HTR-8/SVneo (cell line): ENCODE measurements at places on chromosomes 2 and 18.

- no peak for DNase-seq
These were observed 33.4 kb upstream of the SKA1 start for GRCh38 chr18:50341443-50341842.

DNA sequence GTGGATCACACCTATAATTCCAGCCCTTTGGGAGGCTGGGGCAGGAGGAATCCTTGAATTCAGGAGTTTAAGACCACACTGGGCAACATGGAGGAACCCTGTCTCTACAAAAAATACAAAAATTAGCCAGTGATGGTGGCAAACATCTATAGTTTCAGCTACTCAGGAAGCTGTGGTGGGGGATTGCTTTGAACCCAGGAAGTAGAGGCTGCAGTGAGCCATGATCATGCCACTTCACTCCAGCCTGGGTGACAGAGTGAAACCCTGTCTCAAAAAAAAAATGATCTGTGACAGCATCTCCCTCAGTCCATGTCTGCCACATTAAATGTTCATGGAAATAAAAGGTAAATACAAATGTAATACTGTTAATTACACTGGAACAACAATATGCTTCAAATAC lies 121.4 kb upstream of the COL5A2 start:
- DNase-seq, result no peak

DNA sequence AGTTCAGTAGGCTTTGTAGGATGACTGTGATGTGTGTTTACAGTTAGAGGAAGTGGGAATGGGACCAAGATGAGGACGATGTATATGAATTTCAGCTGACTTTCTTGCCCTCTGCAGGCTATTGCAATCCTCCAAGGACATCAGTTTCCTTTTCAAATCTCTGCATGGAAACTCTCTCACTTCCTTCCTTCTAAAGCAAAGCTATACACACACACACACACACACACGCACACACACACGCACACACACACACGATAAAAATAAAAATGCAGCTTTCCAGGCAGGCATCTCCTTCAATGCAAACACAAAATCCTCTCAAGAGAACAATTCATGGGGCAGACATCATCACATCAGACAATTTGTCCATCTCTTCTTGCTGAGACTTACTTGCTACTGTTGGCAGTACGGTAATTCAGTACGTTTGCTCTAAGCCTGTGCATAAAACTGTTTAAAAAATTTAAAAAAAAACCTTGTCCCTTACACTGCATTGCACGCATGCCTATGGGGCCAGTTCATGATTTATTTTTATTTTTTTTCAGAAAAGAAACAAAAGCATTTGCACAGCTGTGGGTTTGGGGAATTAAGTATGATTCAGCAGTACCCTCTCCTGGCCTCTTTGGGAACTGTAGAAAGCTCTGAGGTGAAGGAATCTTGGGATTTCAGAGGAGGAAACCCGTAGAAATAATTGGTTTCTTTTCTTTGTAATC lies 27.1 kb upstream of the ICOS start:
- DNase-seq, result peak; percentile 51

DNA sequence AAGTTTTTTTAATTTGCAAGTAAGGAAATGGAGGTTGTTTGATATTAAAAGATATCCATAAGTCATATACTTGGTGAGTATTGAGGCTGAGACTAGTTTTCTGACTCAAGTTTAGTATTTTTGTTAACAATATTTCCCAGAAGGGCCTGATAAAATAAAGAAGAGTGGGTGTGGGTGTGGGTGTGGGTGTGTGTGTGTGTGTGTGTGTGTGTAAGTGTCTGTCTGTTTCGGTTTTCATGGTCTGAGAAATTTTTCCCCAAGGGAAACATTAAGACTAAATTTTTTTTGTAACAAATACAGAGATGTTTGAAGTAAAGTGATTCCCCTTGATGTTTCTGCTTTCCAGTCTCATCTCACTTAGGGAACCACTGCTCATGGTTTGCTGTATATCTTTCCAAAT lies 36.5 kb downstream of the PPM1B start:
- DNase-seq, result no peak

- no peak for DNase-seq
These were observed 350.8 kb upstream of the RGPD4 start for GRCh38 chr2:107475859-107476258.

DNA sequence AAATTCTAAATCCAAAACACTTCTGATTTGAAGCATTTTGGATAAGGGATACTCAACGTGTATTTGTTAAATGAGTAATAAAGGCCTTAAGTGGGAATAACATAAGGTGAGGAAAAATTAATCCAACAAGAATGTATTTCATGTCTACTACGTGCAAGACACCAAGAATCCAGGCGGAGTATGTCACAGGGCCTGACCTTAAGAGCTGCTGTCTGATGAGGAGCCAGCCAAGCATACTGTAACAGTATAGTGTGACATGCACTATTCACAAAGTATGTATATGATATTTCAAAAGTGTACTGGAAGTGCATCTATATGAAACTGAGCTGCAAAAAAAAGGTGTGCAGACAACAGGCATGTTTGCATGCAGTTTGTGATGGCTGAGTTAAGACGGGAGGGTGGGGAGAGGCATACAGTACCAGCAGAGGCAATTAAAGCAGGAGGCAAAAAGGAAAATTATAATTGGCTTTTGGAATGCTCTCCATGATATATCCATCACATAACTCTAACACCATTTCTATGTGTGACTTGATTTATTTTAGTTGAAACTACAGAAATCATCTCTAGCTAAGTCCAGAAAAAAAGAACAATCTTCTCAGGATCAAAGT lies 18.2 kb downstream of the IWS1 start:
- no peak for DNase-seq

DNA sequence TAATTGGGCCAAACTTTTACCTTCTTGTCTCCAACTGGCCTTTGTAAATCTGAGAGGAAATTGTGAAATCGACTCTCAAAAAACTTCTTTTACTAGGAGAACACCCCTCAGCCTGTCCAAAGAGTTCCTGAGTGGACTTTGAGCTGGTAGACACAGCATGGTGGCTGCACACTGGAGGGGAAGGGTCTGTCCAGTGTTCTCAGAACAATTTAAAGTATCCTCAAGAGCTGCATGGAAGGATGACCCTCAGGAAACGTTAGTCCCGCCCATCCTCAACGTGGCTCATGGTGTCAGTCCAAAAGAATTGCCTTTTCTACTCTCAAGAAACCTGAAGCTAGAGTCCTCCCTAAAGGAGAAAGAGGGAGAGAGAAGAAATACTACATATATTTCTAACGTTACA lies 182.7 kb downstream of the EPHA4 start:
- no peak for DNase-seq
